ENCODE measurements at places on chromosomes 2 and 18.
A peak's percentile ranks its signal among the peaks of the same experiment; 100 is the strongest.

DNA sequence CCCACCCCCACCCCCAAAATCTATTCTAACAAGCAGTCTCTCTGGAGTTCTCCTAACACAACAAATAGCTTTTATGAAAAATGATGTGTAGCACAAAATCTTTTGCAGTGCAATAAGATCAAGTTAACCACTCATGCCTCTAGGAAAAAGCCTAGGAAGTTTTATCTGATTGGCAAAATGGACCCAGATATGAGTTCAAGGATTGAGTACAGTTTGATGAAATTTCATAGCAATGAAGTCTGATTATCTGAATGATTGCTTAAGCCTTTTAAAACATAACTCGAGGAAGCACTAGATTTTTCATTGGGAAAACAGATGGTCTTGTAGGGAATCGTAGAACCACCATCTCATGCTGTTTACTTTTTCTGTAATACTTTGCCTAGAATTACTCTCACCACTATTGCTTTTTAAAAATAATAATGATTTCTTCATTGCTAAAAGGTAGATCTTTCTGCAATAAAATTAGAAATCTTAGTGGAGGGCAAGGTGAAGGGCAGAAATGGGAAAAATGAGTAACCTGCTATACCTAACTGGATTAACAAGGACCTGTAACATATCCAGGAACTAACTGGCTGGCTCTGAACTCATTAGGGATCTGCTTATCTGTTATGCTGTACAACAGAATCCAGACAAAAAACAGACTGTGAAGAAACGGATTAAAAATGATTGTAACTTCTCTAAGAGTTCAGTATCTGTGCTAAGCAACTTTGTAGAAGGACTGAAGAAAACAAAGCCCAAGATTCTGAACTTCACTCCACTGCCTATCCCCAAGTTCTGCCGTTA is 73.7 kb upstream of the ETAA1 start:
- DNase-seq, result no peak

GRCh38 chr18:6795307-6795706 is 65.8 kb downstream of the ARHGAP28 start:
- no peak for DNase-seq

GRCh38 chr18:49447810-49448745 is 12.4 kb downstream of the DYM start:
- DNase-seq, result peak; percentile 43

- no peak for DNase-seq
Observed at GRCh38 chr2:179265082-179265510, 464 bp upstream of the SESTD1 start.

- peak; percentile 71 for DNase-seq
Observed at GRCh38 chr2:104853534-104854497, at the start of gene POU3F3. Gene POU3F3 (plus strand): TSS chr2:104854115. CDS start chr2:104855511, 1,396 bp downstream.
